Activated CD8-positive, alpha-beta memory T cell treated with anti-CD3 and anti-CD28 coated beads for 36 hours (primary cell): ENCODE measurements at places on chromosomes 1 and 21. TPM values are rescaled to one million over a fixed set of nuclear protein-coding genes. Genes with fewer than 3 reads are reported as not detected.

Gene NR0B2
- total RNA-seq = not detected

Gene B3GALT2
- 0.13 TPM for total RNA-seq

Gene LRP8
- total RNA-seq = 59.5 TPM

Gene UBAP2L
- total RNA-seq = 272 TPM

Gene FNDC10
- 3.2 TPM for total RNA-seq

Gene TAS1R1
- total RNA-seq = not detected

Gene CCDC28B
- total RNA-seq = 23.3 TPM

Gene FCER1A
- total RNA-seq = not detected

Gene KCNE2
- total RNA-seq = not detected

Gene OSCP1
- total RNA-seq = 2.7 TPM
